ENCODE measurements at places on chromosomes 3 and 15.

- no peak for DNase-seq
These were observed 12.5 kb downstream of the CSK start for GRCh38 chr15:74794248-74794969.

DNA sequence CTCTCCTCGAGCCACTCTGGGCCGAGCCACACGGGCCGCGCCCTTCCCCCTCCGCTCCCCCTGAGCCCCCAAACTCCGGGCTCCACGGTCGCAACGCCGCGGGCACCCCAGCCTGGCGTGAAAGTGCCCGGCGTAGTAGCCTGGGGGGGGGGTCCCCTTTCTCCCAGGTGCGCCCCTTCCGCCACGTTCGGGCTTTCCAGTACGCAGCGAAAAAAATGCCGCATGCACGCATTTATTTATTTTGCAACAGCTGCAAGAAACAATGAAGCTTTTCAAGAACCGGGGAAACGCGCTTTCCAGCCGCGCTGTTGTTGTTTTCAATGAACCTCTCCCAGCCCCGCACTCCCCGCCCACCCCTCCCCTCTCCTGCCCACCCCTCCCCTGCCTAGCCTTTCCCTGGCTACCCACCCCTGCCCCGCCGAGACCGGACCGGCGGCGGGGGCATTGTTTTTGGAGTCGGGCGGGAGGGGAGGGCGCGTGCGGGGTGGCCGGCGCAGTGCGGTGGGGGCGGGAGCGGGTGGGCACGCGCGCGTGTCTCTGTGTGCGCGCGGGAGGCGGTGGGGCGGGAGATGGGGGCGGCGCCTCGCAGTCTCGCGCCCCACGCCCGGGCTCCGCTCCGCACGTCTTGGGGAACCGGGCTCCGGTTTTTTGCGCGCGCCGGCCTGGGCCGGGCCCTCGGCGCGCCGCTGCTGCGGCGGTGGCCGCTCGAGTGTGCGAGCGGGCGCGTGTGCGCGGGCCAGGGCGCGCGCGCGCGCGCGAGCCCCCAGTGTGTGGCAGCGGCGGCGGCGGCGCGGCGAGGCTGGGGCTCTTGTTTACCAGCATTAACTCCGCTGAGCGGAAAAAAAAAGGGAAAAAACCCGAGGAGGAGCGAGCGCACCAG, at the start of gene IGF1R:
TSS of gene IGF1R (plus strand) at position 766 of the 880 bp plus-strand sequence. CDS start 1,043 bp downstream, outside the sequence.
- peak; percentile 81 for DNase-seq

GRCh38 chr15:51089699-51090453, 4.8 kb downstream of the TNFAIP8L3 start:
- no peak for DNase-seq

GRCh38 chr15:73232776-73233175, 136.0 kb downstream of the HCN4 start:
- DNase-seq, result no peak

DNA sequence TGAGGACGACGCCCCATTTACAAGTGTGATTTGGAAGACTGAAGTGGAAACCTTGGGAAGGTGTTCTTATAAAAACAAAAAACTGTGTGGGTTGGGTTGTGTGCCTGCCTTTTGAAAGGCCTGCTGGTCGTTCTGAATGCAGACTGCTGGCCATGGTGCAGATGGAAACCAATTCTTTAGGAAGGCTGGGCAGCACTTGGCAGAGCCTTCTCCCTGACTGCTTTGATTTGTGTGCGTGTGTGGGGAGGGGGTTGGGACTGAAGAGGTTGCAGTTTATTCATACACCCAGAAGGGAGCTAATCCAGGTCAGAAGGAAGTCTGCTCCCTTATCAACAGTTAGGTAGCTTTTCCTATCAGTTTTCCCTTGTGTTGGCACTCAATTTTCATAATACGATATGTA, 288.7 kb downstream of the SOX2 start:
- no peak for DNase-seq

GRCh38 chr3:194269610-194270145, 81.5 kb downstream of the CPN2 start:
- no peak for DNase-seq

DNA sequence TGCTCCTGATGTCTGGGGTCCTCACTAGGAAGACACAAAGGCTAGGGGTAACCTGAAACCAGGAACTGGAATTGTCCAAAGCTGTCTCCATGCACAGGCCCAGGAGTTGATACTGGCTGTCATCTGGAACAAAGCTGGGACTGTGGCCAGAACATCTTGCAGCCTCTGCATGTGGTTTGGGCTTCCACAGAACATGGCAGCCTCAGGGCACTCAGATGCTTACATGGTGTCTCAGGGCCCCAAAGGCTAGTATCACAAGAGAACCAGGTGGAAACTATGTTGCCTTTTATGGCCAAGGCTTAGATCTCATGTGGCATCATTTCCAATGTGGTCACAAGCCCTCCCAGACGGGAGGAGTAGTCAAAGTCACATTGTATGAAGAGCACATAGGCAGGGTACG, 335.2 kb upstream of the TRIM42 start:
- no peak for DNase-seq

DNA sequence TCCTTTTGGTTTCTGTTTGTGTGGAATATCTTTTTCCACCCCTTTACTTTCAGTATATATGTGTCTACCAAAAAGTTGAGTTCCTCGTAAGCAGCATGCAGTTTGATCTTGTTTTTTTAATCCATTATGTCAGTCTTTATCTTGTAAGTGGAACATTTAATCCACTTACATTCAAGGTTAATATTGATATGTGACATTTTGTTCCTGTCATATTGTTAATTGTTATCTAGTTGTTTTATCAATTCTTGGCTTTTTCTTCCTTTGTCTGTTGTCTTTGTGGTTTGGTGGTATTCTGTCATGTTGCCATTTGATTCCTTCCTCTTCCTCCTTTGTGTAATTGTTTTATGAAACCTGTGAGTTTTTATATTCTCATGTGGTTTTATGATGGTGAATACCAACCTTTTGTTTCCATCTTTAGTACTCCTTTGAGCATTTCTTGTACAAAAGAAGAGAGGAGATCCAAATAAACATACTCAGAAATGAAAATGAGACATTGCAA, 43.4 kb upstream of the XCR1 start:
- peak; percentile 70 for DNase-seq

GRCh38 chr15:62444104-62445022, 279.3 kb upstream of the C2CD4B start:
- DNase-seq, result no peak

DNA sequence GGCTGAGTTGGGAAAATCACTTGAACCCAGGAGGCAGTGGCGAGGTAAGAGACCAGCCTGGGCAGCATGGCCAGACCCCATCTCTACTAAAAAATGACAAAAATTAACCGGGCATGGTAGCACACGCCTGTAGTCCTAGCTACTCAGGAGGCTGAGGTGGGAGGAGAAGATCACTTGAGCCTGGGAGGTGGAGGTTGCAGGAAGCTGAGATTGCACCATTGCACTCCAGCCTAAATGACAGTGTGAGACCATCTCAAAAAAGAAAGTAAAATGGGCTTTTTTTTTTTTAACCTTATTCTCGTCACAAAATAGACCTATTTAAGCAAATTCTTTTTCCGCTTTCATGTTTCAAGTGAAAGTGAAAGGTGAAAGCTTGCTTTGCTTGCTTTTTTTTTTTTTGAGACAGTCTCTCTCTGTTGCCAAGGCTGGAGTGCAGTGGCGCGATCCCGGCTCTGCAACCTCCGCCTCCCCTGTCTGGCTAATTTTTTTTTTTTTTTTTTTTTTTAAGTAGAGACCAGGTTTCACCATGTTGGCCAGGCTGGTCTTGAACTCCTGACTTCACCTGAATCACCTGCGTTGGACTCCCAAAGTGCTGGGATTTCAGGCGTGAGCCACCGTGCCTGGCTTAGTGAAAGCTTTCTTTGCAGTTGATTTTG, 3.6 kb downstream of the PDIA3 start:
- DNase-seq, result peak; percentile 49

- DNase-seq, result peak; percentile 89
These were observed 8.0 kb downstream of the AMIGO3 start for GRCh38 chr3:49711489-49711888.

DNA sequence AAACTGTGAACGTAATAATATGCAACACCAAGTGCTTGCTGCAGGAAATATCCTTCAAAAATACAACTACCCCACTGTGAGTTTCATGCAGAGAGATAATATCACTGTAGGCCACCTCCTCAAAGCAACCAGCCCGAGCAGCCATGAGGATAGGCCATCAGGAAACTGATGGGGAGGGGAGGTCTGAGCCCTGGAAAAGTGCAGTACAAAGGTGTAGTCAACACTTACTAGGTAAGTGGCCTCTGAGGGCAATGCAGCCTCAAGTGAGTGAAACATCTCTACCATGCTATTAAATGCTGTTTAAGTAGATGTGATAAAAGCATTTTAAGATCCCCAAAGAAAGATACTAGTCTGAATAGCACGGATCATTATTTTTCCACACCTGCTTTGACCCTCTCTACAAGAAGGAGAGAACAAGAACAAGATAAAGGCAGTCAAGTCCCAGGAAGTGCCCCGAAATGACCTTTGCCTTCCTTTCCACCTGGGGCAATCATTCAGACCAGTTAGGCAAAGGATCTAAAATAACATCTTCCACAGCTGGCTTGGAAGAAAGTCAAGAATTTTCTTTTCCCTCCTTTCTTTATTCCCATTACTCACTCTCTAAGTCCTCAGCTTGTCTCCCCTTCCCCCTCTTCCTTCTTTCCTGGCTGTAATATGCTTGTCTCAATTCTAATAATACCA, 62.8 kb downstream of the FMN1 start:
- no peak for DNase-seq

- no peak for DNase-seq
These were observed 12.7 kb upstream of the ZNF609 start for GRCh38 chr15:64447536-64448315.

DNA sequence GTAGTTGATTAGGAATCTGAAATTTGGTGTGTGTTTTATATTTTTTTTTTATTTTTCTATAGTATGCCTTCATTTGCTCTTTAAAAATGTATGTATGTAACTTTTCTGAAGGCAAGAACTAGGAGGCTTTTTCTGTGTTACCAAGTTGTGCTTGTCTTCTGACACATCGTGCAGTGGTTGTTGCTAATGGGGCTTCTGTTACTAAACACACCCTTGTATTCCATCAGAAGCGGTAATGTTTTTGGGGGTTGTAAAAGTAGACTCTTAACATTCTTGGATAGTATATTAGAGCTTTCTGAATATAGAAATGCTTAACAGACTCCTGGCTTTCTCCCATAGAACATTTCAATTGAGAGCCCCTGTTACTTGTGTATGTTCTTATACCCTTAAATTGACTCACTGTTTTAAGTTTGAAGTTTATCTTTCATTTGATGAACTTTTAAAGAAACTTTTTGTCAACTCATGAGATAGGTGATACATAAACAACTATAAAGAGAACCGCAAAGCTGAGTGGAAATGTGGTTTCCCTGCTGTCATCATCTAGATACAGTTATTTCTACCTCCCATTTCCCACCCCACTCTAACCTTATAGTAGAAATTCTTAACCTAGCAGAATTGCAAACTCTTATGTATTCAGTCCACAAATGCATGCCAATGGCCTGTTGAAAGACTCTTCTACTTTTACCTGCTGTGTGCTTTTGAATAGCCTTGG, 2.5 kb downstream of the TIPARP start:
- DNase-seq, result peak; percentile 67

GRCh38 chr3:171850320-171850959, 7.3 kb downstream of the TMEM212 start:
- no peak for DNase-seq

DNA sequence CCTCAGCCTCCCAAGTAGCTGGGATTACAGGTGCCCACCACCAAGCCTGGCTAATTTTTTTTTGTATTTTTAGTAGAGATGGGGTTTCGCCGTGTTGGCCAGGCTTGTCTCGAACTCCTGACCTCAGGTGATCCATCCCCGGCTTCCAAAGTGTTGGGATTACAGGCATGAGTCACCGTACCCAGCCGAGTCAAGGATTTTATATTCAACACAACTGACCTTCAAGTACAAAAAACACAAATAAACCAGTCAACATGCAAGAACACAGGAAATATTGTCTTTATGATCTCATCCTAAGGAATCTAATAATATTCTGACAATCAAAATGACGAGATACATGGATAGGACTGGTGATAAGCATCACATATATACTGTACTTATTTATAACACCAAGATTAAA, 37.9 kb downstream of the TJP1 start:
- no peak for DNase-seq

DNA sequence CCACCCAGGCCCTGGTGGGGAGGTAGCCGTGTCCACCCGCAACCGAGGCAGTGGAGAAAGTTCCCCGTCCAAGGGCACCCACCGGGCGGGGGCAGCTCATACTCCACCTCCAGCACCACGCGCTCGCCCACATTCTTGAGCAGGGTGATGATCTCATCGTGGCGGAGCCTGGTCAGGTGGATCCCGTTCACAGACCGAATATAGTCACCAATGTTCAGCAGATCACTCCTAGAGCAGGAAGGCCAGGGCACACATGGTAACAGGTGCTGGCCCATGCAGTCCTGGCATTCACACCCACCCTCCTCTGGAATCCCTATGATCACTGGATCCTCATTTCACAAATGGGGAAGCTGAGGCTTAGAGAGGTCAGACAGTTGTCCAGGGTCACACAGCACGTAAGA, 15.8 kb downstream of the GRIP2 start:
- DNase-seq, result no peak

- no peak for DNase-seq
These were observed 9.0 kb downstream of the UROC1 start for GRCh38 chr3:126508564-126508964.

DNA sequence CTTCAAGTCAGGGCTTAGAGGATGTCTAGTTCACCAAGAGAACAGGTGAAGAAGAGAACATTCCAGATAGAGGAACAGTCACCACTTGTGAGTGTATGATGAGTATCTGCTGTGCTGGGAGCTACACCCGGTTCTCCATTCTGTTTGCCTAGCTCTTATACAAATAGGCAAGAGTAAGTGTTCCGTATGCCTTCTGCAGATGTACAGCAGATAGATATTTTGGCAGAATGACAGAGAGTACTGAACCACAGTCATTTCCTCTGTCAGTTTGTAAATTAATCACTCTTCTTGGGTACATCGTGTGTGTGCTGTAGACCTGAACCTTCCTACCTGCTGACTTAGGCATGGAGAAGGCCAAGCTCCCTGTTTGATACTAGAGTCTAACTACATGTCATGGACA, 108.3 kb upstream of the CTDSPL start:
- DNase-seq, result peak; percentile 77

DNA sequence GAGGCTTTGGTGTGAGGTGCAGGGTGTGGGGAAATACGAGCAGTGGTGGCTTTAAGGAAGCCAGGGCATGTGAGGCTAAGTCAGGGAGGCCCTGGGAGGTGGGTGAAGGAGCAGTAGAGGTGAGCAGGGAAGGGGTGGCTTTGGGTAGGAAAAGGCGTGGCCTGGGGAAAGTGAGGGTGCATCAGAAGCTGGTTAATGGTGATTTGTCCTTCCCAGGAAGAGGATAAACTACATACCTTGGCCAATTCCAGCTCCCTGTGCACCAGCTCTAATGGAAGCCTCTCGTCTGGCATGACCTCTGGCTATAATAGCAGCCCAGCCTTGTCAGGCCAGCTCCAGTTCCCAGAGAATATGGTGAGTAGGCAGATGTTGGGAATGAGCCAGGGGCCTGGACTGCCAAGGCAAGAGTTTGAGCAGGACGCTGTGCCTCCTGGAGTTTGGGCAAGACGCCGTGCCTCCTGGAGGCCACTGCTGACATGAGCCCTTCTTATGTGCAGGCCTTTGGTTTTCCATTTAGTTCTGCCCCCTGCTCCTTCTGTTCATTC, 41.3 kb downstream of the CDAN1 start:
- no peak for DNase-seq
